HEK293T (cell line): ENCODE measurements at places on chromosomes 6 and 20.

DNA sequence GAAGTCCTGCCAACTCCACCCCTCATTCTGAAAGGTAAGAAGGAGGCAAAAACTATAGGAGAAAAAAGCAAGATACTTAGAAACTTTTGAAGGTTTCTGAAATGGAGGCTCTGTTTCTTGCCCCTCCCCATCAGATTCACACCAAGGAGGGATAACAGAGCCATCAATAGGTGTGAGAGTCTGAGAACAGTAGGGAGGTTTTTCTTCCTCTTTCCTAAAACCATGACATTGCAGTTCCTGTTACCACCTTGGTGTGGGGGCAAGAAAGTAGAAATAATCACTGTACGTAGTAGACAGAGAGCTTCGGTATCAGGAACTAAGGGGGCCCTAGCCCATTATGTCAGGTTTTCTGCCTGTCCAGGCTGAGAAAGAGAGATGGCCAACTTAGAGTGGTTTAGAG, 333.3 kb upstream of the SYNCRIP start:
- DNase-seq, result no peak

DNA sequence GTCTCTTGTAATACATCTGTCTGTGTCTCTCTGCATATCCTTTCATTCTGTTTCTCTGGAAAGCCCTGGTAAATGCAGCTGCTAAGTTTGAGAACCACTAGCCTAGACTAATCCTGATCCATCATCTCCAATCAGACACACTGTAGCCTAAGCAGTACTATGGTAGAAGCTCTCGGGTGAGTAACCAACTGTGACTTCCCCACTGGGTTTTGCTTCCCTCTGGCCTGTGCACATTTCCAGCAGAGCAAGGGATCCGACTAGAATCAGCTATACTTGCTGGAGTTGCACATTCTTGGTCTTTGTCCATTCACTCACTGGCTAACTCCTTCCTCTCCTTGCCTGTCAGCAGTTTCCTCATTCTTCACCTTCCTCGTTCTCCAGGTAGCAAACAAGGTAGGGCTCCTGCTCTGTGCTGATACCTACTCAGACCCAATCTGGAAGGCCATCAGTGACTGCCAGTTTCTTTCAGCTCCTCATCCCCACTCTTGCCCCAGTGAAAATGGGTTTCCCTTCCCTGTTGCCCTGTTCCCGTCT, 184.2 kb downstream of the PLCB4 start:
- no peak for DNase-seq

DNA sequence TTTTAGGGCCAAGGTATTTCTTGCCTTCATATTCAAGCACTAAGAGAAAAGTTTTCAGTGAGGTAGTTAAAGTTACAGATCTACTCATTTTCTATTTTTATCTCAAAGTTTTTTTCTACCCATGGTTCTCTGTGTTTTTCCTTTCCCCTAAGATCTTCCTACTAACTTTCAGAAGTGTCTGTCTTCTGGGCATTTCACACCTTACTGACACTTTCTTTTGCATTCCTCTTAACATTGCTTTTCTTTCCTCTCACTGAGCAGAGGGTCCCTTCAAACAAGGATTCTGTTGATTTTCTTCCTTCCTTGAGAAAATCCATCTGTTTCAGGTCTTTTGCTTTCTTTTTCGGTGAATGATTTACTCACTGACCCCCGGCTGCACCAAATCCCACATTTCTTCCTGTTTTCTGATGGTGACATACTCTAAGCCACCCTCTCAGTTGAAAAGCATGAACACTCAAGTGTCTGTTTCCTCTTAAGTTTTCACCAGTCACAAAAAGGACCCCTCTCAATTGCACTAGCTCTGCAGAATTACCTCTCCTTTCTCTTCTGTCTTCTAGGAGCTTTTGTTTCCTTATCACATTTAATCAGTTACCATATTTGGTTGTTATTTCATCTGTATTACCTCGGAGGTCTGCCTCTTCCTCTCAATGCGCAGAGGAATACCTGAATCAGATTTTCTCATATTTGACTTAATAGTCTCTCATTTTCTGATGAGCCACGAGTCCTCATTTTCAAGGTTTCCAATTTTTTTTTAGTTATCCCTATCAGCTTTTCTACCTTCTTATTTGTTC, 73.5 kb upstream of the RNF217 start:
- DNase-seq, result no peak

DNA sequence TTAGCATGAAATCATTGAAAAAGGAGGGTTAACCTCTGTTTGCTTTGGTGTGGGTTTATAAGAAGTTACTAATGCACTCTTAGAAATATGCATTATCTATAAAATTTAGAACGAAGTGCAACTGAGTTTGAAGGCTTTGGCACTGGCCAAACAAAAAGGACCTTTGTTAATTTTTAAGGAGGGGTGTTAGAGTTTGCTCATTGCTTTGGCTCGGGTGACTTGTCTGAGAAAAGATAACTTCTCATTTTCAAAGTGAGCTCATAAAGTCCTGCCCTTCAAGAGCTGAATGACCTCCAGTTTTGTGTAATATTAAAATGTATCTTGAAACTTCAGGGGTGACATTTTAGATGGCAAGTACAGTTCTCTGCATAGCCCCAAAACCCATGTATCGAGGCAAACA, 25.9 kb downstream of the NEDD9 start:
- DNase-seq, result no peak

DNA sequence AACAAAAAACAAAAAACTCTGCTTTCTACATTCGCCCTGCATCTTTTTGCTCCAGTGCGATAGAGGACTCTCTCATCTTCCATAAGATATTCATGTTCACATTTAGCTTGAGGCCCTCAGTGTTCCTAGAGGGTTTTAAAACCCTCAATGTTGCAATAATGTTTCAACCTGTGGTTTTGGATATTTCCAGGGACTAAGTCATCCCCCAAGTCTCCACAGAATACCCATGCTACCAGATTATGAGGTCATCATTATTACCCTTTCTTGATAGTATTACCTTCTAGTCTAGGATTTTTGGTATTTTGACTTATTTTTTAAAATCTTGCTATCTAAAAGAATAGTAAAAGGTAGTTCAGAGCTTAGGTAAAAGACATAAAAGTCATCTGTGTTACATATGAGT, 480.5 kb upstream of the ID4 start:
- DNase-seq, result no peak

DNA sequence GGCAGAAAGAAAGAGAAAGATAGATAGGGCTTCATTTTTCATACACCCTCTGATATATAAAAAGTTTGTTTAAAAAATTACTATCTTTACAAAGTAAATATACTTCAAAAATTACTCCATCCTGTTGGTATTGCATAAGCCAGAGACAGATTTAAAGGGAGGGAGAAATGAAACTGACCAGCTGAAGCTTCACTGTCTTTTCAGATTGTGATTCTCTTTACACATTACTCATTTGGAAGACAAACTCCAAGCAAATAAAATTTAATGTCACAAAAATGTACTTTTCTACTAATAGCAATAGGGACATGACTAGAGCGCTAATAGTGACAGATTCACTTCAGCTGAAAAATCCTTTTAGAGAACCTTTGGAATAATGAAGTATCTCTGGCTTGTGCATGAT, 38.6 kb upstream of the MARCKS start:
- no peak for DNase-seq

- no peak for DNase-seq
These were observed 42.2 kb downstream of the PKIB start for GRCh38 chr6:122652431-122652830.

GRCh38 chr6:144931172-144932035, 646.3 kb downstream of the UTRN start:
- peak; percentile 30 for DNase-seq
